ENCODE measurements at places on chromosomes 4 and X.

GRCh38 chrX:136219893-136220292 lies 31.3 kb downstream of the MAP7D3 start:
- DNase-seq: no peak

DNA sequence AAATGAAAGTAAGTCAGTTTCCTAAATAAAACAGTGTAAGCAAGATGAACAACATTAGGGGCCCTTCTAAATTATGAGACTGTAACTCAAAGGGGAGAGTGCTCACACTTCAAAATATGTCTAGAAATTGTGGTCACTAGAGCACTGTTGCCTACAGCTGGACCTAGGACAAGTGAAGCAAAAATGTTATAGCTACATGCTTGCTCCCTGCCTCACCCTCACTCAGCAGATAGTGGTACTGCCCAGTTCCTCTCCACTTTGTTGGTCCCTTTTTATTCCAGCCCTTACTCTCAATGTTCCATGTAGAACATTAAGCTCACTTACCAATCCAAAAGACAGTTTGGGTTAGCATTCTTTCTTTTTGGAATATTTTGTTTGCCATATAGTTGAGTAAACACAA lies 147.3 kb downstream of the GRIA3 start:
- no peak for DNase-seq

GRCh38 chr4:186730621-186731020 lies 7.0 kb upstream of the FAT1 start:
- no peak for DNase-seq

- DNase-seq: no peak
Observed at GRCh38 chrX:154093965-154094364, 3.6 kb downstream of the MECP2 start.

- peak; percentile 91 for DNase-seq
Observed at GRCh38 chr4:11724731-11725130, 296.0 kb upstream of the HS3ST1 start.

- peak; percentile 65 for DNase-seq
Observed at GRCh38 chr4:38723726-38724474, 58.9 kb downstream of the TLR10 start.

DNA sequence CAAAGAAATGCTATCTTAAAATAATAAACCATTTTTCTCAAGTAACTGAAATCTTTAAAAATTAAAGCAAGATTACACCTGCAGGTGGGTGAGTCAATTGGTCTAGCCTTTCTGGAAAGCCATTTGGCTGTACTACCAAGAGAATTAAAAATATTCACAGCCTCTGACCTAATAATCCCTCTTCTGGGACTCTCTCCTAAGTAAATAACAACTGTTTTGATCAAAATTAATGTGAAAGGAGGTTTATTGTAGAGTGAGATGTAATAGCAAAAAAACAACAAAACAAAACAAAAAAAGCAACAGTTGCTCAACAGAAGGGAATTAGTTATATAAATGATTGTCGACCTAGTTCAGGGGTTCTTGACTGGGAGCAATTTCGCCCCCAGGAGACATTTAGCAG lies 89.0 kb downstream of the GEMIN8 start:
- DNase-seq: no peak

GRCh38 chr4:81021981-81022380 lies 8.5 kb upstream of the BMP3 start:
- DNase-seq: no peak

- no peak for DNase-seq
Observed at GRCh38 chr4:65241257-65241997, 428.9 kb downstream of the EPHA5 start.

DNA sequence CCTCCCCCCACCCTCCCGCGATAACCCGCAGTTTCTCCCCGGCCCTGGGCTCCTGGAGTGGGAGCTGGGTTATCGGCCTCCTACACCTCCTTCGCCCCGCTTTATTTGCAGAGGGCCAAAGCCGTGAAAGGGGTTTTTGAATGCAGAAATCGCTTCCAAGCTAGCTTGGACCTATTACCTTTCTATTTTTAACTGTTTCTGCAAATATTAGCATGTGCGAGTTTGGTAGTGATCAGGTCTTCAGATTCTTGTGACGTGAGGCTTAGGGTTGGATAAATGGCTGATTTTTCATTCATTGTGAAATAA lies 1.3 kb downstream of the USP9X start:
- DNase-seq: no peak

DNA sequence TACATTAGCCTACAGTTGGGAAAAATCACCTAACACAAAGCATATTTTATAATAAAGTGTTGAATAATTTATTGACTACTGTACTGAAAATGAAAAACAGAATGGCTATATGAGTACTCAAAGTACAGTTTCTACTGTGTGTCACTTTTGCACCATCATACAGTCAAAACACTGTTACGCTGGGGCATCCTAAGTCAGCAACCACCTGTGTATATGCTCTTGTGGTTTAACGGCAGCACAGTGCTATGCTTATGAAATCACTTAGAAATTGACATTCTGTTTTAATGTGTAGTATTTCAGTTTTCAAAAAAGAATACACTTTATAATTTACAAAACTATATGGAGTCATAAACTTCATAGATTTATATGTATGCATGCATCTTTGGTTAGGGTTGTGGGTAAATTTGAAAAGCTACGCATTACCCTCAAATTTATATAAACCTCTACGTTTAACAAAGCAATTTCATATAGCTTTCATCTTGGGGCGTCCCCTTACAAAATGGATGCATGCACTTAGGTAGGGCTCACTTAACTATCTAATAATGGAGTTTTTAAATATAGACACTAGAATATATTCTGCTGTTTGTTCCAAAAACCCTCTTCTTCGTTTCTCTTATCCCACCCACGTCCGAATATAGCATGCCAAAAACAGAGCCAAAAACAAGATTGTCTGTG lies 690 bp upstream of the NEIL3 start:
- DNase-seq: no peak

DNA sequence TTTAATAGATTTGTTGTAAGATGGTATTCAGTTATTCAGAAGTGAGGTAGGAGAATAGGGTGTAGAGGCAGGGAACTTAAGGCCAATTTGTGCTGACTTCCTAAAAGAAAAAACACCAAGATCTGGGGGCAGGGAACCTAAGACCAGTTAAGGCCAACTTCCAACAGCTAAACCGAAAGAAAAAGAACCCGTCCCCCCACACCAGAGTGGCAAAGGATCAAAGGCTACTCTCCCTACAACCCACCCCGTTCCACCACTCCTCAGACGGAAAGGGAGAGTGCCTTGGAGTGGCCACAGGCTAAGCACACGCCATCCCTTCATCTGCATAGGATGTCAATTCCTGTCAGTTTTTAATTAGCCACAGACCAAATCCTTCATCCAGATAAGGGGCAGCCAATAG lies 3.7 kb upstream of the ZNF718 start:
- no peak for DNase-seq

DNA sequence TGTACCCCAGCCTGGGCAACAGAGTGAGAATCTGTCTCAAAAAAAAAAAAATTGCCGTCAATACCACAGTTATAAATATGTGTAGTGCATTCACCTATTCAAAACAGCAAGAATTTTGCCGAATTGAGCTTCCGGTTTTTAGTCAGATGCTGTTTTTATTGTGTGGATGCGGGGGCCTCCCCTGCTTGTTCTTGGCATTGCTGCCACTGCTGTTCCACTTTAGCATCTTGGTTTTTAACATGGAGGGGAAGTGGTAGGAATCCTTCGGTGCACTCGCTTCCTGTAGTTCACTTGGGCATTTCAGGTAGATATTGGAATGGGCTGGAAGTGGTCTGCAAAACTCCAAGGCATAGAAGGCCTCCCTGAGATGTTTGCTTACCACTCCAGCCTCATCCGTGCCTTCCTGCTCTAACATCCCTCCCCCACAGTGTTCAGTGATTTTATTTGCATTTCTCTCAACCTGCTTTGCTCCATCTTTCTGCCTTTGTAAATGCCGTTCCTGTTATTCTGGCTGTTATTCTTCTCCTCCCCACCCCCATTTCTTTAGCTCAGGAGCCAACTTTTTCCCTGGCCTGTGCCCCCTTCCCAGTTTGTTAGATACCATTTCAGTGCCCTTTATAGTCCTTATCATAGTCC lies 25.5 kb downstream of the MOB1B start:
- DNase-seq: no peak

GRCh38 chr4:128715616-128716015 lies 93.9 kb upstream of the JADE1 start:
- peak; percentile 11 for DNase-seq

GRCh38 chrX:13220916-13221315 lies 98.9 kb downstream of the ATXN3L start:
- DNase-seq: no peak

DNA sequence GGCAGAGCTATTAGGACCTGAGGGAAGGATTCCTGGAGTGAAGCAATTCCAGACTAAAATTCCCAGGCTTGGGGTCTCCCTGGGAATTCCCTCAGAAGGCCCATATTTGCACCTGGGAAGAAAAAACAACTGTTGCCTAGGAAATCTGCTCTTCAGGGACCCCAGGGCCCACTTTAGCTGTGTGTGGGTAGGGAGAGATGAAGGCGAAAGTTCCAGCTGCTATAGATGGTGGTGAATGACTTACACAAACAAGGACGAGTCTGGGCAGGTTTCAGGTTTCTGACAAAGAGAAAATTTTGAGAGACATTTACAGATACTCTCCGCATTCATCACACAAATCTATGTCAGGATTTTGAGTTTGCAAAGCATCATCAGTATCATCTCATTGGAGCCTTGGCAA lies 126.1 kb downstream of the GPC3 start:
- DNase-seq: no peak

DNA sequence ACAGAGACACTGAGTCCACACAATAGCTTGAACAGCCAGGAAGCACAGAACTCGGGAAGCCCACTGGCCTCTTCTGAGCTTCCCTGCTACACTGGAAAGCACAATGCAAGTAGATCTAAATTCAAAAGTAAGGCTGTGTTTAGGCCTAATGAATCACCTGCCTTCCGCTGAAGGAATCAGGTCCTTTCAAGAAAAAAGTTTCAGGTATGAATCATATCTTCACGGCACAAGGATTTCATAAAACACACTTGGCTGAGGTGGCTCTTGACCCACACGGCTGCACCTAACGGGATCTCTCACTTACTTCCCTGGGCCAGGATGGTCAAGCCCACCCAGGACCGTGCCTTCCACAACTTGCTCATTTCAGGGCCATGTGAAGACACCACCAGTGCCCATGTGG lies 59.3 kb downstream of the IRF2 start:
- no peak for DNase-seq

DNA sequence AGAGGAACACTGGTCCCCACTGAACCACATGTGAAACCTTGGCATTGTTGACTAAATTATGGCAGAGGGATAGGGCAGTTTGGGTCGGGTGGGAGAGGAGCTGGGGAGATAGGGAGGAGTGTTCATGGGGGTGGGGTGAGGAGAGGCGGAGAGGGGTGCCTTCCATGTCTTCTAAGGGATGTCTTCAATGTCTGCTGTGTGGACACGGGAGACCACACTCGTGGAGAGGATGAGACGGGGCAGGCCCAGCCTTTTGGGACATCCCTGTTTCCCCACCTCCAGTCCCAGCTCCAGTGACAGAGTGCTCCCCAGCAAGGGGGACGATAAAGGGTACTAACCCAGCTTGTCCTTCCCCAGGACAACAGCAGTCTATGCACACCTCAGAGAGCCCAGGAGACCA lies 146.4 kb upstream of the MAMLD1 start:
- no peak for DNase-seq

GRCh38 chr4:173538148-173538908 lies 8.3 kb upstream of the HAND2 start:
- DNase-seq: no peak

DNA sequence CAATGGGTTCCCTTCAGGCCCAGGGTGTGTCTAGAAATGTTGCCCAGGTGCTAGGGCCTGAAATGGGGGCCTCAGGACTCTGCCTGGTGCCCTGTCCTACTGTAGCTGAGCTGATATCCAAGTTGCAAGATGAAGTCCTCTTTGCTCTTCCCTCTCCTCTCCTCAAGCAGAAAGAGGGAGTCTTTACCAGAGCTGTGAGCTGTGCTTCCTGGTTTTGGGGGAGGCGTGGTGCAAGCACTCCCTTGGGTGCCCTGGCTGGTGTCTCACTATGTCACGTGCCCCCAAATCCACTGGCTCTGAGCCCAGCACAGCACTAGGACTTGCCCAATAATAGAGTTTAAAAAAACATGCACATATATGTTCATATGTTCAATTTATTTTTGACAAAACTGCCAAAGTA lies 29.3 kb upstream of the CT47A1 start:
- no peak for DNase-seq

DNA sequence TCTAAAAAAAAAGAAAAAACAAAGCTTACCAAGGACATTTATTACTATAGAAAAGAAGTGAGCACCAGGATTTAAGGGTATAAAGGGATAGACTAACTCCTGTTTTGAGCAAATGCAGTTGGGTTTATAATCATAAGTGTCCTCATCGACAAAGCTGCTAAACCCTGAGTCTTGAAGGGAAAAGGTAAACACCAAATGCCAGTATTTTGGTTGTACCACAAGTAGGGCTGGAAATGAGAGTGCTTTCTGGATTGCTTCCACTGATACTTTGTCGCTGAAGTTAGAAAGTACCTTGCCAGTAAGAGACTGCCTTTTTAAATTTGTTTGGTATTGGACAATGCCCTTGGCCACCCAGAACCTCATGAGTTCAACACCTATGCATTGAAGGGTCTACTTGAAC lies 53.7 kb downstream of the WDFY3 start:
- no peak for DNase-seq

GRCh38 chr4:108540536-108540935 lies 79.8 kb upstream of the RPL34 start:
- no peak for DNase-seq

GRCh38 chrX:45348296-45348695 lies 147.6 kb upstream of the DIPK2B start:
- no peak for DNase-seq

- peak; percentile 15 for DNase-seq
Observed at GRCh38 chr4:53676402-53676871, 85.2 kb upstream of the LNX1 start.

- peak; percentile 56 for DNase-seq
Observed at GRCh38 chrX:6708041-6708440, 173.1 kb upstream of the VCX3A start.

DNA sequence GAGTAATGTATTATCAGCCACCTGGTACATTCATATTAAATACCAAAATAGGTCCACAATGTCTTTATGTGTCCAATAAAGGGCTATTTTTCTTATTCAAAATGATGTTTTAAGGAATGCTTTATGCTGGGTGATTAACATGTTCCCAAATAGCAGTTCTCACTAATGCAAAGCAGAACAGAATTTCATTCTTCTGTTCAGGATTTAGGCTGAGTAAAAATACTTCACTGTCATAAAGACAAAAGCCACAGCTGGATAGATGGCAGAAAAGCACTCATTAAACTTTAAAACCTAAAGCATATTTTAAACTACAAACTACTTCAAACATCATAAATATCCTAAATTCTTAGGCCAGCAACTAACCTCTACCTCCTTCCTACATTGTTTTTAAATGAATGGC lies 244.0 kb downstream of the TMA16 start:
- DNase-seq: no peak

DNA sequence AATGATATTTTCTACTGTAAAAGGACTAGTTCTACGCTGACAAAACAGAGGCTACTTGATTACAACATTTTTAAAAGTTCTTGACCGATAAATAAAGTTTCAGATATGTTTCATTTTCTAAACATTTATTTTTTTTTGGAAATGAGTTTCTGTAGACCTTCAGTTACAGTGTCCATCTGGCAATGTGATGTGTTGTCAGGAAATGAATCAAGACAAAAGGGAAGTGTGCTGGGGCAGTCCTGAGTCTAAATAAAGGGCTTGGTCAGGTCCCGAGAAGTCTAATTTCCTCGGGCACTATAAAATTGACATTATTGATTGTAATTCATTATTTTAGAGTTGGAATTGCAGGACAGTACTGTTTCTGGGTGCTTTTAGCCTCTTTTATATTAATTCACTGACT lies 57.0 kb upstream of the FTHL17 start:
- DNase-seq: no peak
